Stimulated activated CD8-positive, alpha-beta memory T cell treated with anti-CD3 and anti-CD28 coated beads, Interleukin-15, amount 100 ng/mL, for 1 hour (primary cell): ENCODE measurements at places on chromosomes 11 and 22.

- no peak for DNase-seq
These were observed 19.0 kb upstream of the MYH9 start for GRCh38 chr22:36406721-36407120.

- no peak for DNase-seq
These were observed 189.3 kb upstream of the NECTIN1 start for GRCh38 chr11:119918347-119918746.

- DNase-seq = no peak
These were observed 35.3 kb downstream of the MYBPC3 start for GRCh38 chr11:47317064-47317828.

- DNase-seq = no peak
These were observed 68.9 kb downstream of the CSTPP1 start for GRCh38 chr11:47005441-47005840.

- DNase-seq = no peak
These were observed 1359.9 kb downstream of the LRRC4C start for GRCh38 chr11:40099426-40100161.

DNA sequence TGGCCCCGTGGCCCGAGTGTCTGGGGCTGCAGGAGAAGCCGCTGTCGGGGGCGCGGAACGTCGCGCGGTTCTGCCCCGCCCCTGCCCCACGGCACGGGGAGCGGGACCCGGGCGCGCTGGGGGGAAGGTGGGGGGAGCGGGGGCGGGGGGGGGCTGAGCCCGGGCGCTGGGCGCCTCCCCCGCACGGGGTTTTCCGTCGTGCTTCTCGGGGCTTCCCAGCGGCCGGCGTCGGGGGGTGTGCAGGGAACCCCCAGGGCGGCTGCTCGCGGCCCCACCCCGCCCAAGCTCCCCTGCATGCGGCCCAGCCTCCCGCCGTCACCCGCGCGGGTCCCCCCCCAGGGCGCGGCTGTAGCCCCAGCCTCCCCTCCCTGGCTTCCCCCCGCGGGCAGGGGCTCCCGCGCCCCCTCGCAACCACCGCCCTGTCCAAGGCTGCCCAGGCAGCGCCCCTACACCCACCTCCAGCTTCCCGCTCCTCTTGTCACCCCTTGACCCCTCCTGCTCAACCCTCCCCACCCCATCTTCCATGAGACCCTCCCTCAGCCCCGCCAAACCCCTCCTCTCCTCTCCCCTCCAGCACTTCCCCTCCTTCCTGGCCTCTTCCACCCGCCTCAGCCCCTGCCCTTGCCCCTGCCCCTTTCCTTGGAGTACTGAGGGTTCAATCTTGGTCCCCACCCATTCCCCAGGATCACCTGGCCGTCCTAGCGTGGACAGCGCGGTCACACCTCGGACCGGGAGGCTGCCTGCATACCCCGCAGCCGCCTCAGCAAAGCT lies 1.7 kb downstream of the IL17REL start:
- DNase-seq = peak; percentile 19

DNA sequence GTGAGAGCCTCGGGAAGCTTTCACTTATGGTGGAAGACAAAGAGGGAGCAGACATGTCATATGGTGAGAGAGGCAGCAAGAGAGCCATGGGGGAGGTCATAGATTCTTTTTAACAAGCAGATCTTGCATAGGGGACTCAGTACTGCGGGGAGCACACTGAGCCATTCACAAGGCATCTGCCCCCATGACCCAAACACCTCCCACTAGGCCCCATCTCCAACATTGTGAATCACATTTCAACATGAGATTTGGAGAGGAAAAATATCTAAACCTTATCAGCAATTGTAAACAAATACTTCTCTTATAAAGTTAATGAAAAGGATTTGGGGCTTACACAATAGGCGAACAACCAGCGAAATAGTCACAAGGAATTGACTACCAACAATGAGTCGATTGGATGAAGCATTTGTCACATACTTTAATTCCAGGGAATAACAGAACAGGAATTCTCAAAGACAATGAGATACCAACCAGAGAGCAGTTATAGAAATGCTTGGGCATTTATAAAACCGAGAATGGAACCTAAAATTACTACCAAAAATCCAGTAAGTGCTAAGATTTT lies 7.3 kb downstream of the DDI1 start:
- DNase-seq = no peak

- no peak for DNase-seq
These were observed 35.5 kb downstream of the RPL27A start for GRCh38 chr11:8717876-8718753.

- no peak for DNase-seq
These were observed 3.9 kb upstream of the MICAL2 start for GRCh38 chr11:12106501-12106900.

- DNase-seq = no peak
These were observed 20.2 kb downstream of the RPS6KA4 start for GRCh38 chr11:64379160-64379559.
